ENCODE measurements at places on chromosomes 11 and 22.

DNA sequence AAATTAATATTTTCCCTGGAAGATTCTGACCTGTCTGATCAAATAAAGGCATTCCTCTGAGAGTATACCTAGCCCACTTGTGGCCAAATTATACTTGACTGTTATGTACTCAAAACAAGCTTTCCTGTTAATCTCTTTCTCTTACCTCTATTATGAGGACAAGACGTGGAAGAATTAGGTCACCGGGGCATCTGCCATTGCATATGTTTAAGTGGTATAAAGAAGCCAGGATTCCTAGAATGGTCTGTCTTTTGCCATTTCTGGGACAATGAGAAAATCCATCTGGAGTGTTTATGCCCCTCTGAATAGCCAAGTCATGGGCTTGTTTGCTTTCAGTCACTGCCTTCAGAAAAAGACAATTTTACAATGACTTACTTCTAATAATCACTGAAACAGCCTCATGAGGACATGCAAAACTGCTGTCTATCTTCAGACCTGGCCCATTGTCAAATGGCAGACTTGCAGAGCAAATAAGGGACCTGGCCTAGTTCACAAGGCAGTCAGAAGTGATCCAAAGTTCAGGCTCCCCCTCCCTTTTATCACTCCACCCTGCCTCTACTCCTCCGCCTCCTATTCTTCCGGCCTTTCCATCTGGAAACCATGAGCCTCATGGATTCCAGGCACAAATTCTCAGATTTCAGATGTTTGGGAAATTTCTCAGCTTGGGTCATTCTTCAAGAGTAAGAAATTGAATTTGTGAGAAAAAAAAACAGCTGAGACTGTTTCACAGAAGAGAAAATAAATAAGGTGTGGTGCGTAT lies 128.1 kb upstream of the LDLRAD3 start:
- DNase-seq: no peak

DNA sequence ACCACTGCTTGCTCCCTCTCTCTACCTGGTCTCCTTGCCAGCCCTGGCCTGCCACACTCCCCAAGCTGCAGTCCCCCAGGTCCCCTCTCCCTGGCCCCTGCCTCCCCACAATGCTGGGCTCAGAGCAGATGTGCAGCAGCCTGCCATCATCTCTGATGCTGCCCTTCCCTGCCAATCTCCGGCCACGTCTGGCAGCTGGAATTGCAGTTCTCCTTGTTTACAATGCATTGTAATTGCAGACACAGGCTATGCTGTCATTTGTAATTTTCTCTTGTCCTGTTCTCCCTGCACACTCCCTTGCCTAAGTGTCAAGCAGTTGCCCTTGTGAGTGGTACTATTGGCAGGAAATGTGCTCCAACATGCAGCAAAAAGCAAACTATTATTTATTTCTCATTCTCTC lies 222.3 kb downstream of the NTM start:
- DNase-seq: no peak

DNA sequence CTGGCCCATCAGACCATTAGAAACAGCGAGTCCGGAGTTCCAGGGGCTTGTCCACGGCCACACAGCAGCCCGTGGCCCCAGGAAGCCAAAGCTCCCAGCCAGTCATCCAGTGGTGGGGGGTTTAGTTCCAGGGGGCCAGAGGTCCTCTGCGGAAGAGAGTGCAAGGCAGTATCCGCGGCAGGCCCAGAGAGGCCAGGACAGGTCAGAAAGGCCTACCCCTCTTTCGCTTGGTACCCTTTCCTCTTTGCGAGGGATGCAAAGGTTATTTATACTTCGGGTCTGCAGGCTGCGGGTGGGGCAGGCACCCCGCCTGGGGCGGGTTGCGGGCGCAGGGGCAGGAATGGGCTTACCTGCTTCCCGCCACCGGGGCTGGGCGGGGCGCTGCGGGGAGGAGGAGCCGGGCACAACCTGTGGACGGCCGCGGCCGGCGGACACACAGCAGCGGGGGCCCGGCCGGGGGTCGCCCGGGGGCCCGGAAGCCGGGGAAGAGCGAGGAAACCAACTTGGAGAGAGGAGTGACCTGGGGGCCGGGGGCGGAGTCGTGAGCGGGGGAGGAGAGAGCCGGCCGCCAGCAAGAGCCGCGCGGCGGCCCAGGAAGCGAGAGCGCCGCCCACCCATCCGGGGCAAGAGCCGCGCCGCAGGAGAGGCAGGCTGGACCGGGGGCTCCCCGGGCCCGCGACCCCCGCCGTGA lies at the start of gene SH3BP1:
TSS of gene SH3BP1 (plus strand) at position 600 of the 691 bp plus-strand sequence. CDS start 119 bp downstream, outside the sequence.
- peak; percentile 62 for DNase-seq

DNA sequence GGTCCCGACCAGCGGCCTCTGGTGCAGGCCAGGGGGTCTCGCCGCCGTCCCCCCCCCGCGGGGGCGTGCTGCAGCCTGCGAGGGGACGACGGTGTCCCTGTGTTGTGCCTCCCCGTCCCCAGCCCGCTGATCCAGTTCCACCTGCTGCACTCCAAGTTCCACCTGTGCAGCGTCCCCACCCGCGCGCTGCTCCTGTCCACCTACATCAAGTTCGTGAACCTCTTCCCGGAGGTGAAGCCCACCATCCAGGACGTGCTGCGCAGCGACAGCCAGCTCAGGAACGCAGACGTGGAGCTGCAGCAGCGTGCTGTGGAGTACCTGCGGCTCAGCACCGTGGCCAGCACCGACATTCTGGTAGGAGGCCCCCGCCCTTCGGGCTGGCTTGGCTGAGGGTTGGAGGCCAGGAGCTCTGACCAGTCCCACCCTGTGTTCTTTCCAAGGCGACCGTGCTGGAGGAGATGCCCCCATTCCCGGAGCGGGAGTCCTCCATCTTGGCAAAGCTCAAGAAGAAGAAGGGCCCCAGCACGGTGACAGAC lies 42.8 kb downstream of the MUC6 start:
- no peak for DNase-seq

DNA sequence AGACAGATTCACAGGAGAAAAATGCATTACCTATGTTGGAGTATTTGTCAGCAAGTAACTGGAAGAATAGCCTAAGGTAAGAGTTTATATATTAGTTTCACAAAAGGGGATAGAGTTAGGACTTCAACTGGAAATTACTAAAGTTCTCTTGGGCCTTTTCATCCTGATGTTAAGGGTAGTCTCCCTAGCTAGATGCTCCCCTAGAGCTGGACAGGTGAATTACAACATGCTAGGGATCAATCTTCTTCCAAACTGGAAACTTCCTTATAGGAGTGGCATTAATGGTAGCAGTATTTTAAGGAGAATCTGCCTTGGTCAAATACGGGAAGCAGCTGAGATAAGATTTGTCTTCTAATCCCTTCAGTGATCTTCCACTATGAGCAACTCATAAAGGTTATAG lies 632.8 kb upstream of the RAG2 start:
- DNase-seq: no peak

DNA sequence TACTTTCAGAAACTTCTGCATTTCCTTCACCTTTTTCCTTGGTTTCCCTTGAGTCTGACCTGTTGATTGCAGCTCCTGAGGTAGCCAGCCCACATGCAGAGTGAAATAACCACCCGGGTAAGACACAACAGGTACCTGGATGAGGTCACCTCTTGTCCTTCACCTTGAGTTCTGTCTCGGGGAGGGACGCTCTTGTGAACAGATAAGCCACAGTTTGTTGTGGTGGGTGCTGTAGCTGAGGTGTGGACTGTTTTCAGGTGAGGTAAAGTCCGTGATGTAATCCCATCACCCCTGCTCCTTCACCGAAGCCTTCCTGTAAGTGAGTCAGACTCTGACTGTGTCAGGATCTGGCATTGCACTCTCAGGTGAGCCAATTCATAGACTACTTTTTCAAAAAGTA lies 183.1 kb downstream of the NAV2 start:
- no peak for DNase-seq

GRCh38 chr11:130476200-130476921 lies 27.9 kb downstream of the ADAMTS15 start:
- peak; percentile 80 for DNase-seq

GRCh38 chr11:819129-819931 lies 616 bp downstream of the PNPLA2 start:
- peak; percentile 95 for DNase-seq
